NCI-H510A (cell line): ENCODE measurements at places on chromosomes 2 and 18.

DNA sequence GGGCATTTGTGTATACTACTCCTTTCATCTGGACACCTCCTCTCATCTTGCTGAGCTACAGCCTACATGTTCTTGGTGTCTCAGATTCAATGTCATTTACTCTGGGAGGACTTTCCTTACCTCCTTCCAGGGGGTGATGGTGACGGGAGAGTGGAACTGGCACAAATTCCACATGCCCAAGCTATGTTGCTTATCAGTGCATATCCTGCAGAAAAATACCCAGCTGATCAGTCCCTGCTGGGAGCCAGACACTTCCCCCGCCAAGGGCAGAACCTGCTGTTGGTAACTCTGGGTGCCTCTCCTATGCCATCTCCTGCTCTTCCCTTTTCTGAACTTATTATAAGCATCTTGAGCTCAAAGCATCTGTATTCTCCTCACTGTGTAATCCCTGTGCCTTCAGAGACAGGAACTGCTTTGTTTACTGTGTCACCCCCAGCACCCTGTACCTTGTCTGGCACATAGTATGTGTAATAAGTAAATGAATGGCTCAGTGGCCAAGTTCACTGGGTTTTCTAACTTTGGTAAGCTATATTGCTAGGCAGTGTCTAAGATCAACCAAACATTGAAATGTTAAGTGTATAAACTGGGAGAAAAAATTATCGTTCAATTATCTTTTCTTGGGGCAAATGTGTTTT lies 87.7 kb upstream of the LPIN2 start:
- DNase-seq, result no peak

- no peak for DNase-seq
These were observed 198.9 kb downstream of the NRXN1 start for GRCh38 chr2:50833036-50833435.

GRCh38 chr2:191318729-191319078 lies 73.5 kb downstream of the MYO1B start:
- no peak for DNase-seq

DNA sequence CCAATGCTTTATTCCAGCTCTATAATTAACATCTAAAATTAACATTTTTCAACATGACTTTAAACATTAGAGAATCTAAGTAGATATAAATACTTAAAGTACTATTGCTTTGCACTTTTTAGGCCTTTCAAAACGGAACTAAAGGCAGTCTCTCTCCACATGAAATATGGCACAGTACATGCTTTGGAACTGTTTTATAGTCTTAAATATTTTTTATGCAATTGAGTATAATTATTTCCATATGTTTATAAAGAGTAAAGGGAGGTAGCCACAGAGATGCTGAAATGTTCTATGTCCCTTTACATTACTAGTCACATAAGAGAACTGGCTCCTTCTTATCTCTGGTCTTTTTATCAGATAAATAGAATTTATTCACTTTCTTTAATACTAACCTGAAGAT lies 674.0 kb downstream of the PLCL1 start:
- DNase-seq, result no peak

DNA sequence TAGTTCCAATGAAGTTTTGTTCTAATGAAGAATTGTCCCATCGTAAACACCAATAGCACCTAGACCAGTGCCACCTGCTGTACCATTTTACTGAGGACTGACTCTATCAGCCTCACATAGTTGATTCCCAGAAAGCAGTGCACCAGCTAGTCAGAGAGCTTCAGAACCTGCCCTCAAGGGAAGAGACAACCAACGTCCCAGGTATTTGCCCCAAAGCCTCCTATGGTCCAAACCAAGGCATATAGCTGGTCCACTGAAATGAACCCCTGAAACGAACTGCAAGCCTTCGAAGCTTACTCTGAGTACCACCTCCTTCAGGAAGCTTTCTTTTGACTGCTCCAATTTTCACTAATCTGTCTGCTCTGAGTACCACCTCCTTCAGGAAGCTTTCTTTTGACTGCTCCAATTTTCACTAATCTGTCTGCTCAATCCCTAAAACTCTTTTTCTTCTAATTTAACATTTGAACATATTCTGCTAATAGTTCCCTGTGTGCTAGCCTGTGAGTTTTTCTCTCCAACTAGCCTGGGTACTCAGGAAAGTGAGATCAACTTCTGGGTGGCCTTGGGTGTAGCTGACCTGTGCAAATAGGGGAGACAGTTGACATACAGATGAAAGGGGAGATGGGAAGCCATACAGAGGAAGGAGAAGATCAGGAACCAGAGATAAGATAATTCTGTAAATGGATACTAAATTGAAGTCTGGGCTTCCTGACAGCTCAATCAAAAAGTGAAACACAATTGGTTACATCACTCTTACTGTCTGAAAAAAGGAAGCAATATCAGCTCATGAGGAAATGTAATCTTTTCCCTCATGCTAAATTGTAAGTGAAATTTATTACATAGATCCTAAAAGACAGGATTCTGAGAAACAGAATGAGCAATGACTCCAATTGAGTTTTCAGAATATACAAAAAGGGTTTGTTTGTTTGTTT lies 33.5 kb upstream of the EML4 start:
- DNase-seq, result no peak

- DNase-seq, result no peak
These were observed 69.3 kb downstream of the ALPK2 start for GRCh38 chr18:58559427-58560186.

- DNase-seq, result no peak
These were observed 97.4 kb downstream of the ADD2 start for GRCh38 chr2:70670626-70671025.

- DNase-seq, result no peak
These were observed 38.9 kb downstream of the HIBCH start for GRCh38 chr2:190280565-190281350.

- no peak for DNase-seq
These were observed 8.4 kb downstream of the L3MBTL4 start for GRCh38 chr18:6406075-6406909.

GRCh38 chr18:26999797-27000196 lies 134.3 kb upstream of the AQP4 start:
- DNase-seq, result no peak

DNA sequence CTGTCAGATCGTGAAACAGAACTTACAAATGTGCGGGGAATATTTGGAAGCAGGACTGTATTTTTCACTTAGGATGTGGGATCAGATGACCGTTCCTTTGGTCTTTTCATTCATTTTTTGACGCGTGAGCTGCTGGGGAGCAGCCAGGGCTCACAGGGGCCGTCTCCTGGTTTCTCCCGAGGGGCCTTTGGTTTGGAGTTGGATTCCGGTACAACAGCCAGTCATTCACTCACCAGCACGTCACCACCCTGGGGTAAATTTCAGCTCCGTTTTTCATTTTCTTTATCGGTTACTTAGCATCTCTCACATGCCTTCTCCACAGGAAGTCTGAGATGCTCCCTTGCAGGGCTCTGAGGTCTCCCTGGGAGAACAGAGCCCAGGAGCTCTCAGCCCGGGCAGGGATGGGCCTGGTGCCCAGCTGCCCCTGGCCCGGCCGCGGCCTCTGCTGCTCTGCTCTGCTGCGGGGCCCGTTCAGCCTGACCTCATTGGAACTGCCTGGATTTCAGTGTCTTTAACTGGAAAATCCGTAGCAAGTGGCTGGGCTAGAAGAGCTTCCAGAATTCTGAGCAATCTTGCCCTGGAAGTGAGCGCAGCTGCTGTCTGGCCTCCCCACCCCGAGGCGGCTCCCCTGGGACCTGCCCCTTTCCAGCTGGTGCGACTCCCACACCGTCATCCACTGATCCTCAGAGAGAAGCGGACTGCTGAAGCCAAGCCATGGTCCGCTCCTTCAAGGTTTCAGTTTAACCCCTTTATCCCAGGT lies 335.6 kb downstream of the EIPR1 start:
- no peak for DNase-seq

- DNase-seq, result no peak
These were observed 35.2 kb downstream of the MTHFD2 start for GRCh38 chr2:74233648-74234047.

DNA sequence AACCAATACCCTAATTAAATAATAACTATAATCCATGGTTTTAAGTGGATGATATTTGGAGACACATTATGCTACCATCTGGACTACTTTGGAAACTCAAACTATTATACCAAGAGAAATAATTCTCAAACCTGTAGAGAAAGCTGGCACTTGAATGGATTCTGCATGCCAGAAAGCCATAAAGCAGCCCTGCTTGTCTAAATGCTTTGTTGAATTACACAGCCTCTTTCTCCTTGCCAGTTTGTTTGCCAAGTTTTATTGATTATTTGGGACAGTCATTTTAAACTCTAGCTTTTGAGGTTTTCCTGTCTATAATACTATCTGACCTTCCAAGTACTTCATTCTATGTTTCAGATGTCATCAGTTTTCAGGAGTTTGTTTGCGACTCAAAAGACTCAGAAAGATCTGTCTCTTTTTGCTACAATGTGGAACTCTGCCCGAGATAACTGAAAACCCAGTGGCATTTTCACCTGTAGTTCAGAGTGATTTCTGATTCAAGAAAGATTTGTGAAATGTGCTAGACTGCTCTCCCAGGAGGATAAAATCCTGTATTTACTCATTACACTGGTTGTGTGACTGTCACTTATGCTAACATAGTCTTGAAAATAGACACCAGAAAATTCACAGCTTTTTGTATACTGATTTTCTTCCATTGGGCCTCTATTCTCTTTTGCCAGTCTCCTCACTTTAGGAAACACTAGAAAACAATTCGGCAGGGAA lies 29.2 kb upstream of the MBOAT2 start:
- no peak for DNase-seq

DNA sequence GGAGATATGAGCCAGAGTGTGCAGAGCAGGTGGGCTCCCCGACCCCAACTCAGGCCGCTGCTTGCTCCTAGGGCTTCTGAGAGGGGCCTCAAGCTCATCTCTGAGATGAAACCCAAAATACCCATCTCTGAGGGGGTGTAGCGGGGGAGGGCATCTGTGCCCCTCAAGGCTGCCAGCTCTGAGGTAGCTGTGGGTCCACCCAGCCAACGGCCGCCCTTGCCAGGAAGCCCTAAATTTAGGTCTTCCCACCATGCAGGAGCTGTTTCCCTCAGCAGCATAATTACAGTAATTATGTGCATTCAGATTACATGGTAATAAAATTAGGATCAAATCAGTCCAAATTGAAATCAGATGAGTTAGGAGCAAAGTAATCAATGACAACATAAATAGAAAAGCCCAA lies 97.8 kb upstream of the MCFD2 start:
- no peak for DNase-seq
